Fibroblast of lung (primary cell): ENCODE measurements at places on chromosomes 7 and 10. TPM values are rescaled to one million over a fixed set of nuclear protein-coding genes. Genes with fewer than 3 reads are reported as not detected.

DNA sequence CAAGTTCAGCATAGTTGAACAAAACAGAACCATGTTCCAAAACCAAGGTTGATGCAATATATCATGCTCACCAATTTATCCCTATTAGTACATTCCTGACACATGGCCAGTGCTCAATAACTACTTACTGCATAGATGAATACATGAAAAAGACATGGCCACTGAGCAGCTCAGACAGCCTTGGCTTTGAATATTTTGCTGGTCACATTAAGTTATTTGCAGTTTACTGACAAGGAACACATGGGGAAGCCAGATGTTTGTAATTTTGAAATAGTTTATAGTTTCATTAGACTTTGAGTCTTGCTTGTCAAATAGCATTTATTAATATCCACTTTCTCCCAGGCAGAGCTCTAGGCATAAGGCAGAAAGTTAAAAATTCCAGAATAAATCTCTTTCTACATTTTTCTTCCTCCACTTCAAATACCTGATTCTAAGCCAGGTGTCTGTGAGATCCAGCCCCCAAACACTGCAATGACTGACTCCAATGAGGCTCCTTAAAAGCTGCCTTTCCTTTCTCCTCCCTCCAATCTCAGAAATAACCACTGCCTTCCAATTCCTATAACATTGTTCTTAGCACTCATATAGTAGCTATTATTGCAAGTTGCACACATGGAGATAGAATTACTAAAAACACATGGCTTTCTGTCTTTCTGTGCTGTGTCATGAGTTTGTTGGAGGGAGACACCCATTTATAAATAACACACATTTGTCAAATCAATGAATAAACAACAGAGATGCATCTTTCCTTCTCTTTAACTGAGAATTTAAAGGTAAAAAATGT is 91.3 kb downstream of the PCGF5 start:
- DNase-seq = peak; percentile 65
- peaks cover 2% of the 10 kb centered on the region for H3K4me1 ChIP-seq
- H3K27me3 ChIP-seq = no peaks in the 10 kb centered on the region
- no peak overlapping the region for H3K27ac ChIP-seq
- no peak overlapping the region for H3K4me3 ChIP-seq
- no peaks in the 10 kb centered on the region for H3K36me3 ChIP-seq

DNA sequence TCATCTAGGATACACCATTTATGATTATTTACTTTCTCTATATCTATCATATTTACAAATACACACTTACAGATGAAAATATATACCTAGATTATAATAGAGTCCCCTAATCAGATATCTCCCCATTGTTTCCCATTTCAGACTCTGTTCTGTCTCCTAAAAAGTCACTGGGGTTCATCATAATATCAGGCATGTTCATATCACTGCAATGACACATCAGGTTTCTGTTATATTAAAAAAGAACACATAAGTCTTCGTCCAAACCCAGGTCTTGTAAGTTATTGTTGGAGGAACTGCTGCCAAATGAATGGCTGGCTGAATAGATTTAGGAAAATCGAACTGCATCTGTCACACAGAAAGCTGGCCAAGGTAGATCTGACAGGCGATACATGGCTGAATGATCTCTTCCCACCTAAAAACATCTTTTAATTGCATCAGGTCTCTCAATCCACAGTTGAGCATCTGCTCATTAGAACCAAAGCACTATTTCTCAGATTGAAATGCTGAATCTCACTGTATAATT is 178.7 kb downstream of the CACNA2D1 start:
- H3K4me3 ChIP-seq = no peak overlapping the region
- H3K27me3 ChIP-seq = no peaks in the 10 kb centered on the region
- H3K36me3 ChIP-seq = no peaks in the 10 kb centered on the region
- H3K27ac ChIP-seq = no peak overlapping the region

DNA sequence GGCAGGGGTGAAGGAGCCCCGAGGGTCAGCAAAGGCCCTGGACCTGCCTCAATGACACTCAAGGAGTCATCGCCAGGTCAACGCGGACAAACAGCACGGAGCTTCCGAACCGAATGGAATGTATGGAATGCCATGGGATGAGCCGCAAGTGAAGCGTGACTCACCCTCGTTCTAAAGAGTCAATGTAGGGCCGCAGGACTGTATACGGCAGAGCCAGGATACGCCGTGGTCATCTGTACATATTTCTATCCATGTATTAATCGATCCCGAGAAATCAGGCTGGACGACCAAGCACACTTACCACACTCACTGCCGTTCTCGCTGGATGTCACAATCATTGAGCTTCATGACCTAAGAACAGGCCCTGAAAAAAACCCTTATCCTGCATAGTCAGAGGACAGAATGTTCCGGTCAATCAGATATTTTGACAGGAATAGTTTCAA is 4.3 kb downstream of the SNX8 start:
- H3K4me3 ChIP-seq = no peak overlapping the region
- peak; percentile 97 for DNase-seq
- no peaks in the 10 kb centered on the region for H3K36me3 ChIP-seq
- no peaks in the 10 kb centered on the region for H3K27me3 ChIP-seq
- H3K27ac ChIP-seq = no peak overlapping the region

DNA sequence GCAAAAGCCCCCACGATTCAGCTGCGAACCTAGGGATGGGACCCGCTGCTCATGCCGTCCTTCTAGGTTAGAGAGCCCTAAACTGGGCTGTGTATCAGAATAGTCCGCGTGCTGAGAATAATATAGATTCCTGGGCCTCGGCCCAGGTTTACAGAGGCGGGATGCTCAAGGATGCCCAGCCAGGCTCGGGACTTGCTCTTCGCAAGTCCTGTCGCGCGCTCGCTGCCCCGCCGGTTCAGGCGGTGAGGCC is 266 bp upstream of the STMP1 start:
- DNase-seq = no peak
- H3K4me3 ChIP-seq = peak overlapping the region; percentile 95
- peak overlapping the region; percentile 98 for H3K27ac ChIP-seq
- no peaks in the 10 kb centered on the region for H3K36me3 ChIP-seq
- H3K27me3 ChIP-seq = no peaks in the 10 kb centered on the region

Gene MRC1
- under 0.01 TPM in 1 of 2 replicates, not detected in the other for total RNA-seq

Gene AQP1
- 10.8 and 44.6 TPM in 2 replicates for total RNA-seq

GRCh38 chr7:127726476-127726875 is 74.5 kb downstream of the SND1 start:
- no peaks in the 10 kb centered on the region for H3K27me3 ChIP-seq
- DNase-seq = no peak
- H3K27ac ChIP-seq = no peak overlapping the region

DNA sequence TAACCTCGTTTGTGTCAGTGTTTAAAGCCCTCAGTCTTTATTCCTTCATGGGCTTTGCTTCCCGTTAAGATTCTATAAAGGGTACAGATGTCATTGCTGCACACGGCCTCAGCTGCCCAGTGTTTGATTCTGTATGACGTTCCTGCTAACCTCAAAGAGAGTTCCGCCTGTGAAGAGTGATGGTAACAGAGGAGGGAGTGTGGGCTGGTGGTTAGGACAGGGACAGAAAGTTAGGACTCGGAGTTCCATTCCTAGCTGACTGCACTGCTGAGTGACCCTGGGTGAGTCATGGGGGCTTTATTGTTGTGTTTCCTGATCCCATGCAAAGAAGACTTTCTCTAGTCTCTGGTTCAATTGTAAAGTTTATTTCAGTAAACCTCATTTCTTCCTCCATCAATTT is 227.1 kb downstream of the DYNC1I1 start:
- no peaks in the 10 kb centered on the region for H3K27me3 ChIP-seq
- H3K36me3 ChIP-seq = no peaks in the 10 kb centered on the region
- H3K4me3 ChIP-seq = no peak overlapping the region
- H3K27ac ChIP-seq = no peak overlapping the region
- no peaks in the 10 kb centered on the region for H3K4me1 ChIP-seq

GRCh38 chr10:61744469-61744868 is 81.7 kb downstream of the CABCOCO1 start:
- no peak overlapping the region for H3K4me3 ChIP-seq
- no peak for DNase-seq
- H3K27me3 ChIP-seq = no peaks in the 10 kb centered on the region
- no peaks in the 10 kb centered on the region for H3K4me1 ChIP-seq
- no peaks in the 10 kb centered on the region for H3K36me3 ChIP-seq

DNA sequence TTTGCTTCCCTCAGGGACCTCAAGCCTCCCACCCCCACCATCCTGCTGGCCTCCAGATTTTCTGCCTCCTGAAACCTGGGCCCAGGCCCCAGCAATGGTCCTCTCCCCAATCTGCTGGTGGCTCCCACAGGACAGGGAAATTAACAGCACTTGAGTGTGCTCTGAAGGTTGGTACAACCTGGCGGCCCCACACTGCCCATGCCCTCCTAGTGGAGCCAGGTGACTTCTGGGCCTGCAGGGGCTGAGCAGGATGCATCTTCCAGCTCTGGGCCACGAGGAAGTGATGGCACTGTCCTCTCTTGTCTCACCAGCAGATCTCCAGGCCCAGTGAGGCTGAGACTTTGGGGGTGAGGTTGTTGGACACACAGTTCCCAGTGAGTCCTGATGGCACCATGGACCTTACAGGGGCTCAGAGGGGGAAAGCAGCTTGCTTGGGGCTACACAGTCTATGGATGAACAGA is 3.6 kb upstream of the ZMIZ1 start:
- no peak overlapping the region for H3K27ac ChIP-seq
- peaks cover 6% of the 10 kb centered on the region for H3K27me3 ChIP-seq
- peaks cover 3% of the 10 kb centered on the region for H3K4me1 ChIP-seq
- H3K36me3 ChIP-seq = no peaks in the 10 kb centered on the region

DNA sequence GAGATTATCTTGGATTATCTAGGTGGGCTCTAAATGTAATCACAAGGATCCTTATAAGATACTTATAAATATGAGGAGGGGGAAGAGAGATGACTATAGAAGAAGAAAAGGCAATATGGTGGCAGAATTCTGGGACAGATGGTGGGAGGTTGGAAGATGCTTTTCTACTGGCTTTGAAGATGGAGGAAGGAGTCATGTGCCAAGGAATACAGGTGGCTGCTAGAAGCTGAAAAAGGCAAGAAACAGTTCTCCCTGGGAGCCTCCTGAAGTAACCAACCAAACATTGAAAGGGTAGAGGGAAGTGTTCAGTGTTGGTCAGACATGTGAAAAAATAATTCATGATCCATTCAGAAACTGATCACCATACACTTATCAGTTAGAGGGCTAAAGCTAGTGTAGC is 213.3 kb downstream of the WDR11 start:
- no peaks in the 10 kb centered on the region for H3K4me1 ChIP-seq
- H3K27ac ChIP-seq = no peak overlapping the region
- no peaks in the 10 kb centered on the region for H3K36me3 ChIP-seq

Gene OR9A4
- total RNA-seq = not detected in 2 replicates

DNA sequence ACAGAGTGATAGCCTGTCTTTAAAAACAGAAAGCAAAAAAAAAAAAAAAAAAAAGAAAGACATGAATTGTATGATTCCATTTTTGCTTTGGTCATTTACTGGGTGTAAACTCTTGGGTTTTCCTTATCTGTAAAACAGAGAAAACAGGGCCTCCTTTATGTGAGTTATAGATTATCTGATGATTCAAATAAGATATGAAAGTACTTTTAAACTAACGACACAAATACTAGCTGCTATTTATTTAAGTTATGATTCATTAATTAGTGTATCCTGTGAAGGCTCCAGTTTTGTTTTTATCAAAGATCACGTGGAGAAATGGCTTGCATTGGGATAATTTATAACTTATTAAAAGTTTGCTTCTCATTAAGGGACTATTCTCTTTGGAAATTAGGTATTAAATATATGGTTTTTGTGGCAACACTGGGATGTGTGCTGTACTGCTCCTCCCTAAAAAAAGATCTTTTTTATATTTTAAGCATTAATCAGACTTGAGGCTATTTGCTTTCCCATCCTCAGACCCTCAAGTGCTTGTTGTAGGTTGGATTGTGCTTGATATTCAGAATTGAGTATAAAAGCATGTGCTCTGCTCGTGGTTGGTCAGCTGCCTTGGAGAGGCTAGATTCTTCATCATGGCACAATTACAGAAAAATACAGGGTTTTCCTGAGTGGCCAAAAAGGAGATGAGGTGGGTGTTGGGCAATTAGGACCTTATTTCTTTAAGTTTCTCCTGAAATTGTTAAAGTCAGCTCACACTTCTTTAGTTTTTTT is 39.9 kb downstream of the NRG3 start:
- H3K27ac ChIP-seq = no peak overlapping the region
- no peak for DNase-seq
- H3K4me1 ChIP-seq = no peaks in the 10 kb centered on the region
- no peak overlapping the region for H3K4me3 ChIP-seq

Gene HOXA7
- 1.0 and 1.2 TPM in 2 replicates for total RNA-seq

Gene GPR22
- not detected in 2 replicates for total RNA-seq

DNA sequence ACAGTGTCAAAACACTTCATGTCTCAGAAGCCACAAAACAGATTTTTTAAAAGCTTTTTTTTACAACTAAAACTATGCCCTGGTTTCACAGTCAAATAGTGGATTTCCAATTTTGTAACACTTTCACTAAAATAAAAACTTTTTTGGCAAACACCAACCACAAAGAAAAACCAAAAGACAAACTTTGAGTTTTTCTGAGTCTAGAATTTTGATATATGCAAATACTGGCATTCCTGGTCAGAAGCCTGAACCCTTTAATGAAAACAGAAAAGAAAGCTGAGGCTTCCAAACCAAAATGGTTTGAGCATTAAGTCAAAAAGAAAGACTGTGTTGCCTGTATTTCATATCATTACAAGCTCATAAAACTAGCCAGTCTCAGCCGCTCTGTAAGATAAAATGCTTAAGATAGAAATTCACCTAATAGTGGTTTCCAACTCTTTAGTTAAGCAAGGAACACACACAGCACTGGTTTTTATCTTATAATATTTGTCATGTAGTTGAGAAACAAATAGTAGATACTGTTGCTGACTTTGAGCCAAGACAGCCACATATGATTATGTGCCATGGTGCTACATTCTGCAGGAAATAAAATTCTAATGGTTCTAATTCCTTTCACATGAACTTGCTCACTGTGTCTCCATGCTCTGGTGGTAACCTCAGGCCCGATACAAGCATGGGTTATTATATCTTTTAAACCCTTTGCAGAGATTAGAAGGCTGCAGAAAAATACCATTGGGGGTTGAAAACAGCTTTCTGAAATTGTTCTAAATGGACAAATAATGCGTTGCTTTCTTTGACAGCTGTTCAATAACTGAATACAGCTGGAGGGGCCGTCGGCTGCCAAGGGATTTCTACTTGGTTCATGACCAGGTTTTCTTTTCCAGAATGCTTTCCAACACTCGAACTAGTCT is 49.4 kb downstream of the FAM171A1 start:
- H3K4me3 ChIP-seq = no peak overlapping the region
- H3K27ac ChIP-seq = no peak overlapping the region
- no peaks in the 10 kb centered on the region for H3K36me3 ChIP-seq
- no peaks in the 10 kb centered on the region for H3K27me3 ChIP-seq

Gene RBP4
- total RNA-seq = not detected in 2 replicates

Gene INHBA
- total RNA-seq = 4.1 and 15.0 TPM in 2 replicates

Gene ZP3
- 2.6 TPM in 2 replicates for total RNA-seq

GRCh38 chr7:137895301-137896221 is 48.8 kb upstream of the DGKI start:
- H3K27me3 ChIP-seq = no peaks in the 10 kb centered on the region
- H3K4me1 ChIP-seq = no peaks in the 10 kb centered on the region
- H3K4me3 ChIP-seq = no peak overlapping the region
- DNase-seq = no peak
